ENCODE measurements at places on chromosomes 4 and X.

DNA sequence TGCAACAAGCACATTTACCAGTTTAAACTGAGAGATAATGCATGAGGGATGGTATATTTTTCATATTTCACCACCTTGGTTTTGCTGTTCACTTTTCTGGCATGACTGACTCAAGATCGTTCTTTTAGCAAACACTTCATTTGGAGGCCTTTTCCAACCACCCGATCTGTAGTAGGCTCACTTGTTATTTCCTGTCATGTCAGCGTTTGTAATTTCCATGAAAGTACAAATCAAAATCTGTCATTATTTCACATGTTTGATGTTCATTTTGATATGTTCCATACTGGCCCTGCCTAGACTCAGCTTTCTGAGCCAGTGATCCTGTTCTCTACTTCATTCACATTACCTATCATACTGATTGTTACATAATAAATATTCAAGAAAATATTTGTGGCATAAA is 1888.3 kb upstream of the PCDH7 start:
- DNase-seq: no peak

DNA sequence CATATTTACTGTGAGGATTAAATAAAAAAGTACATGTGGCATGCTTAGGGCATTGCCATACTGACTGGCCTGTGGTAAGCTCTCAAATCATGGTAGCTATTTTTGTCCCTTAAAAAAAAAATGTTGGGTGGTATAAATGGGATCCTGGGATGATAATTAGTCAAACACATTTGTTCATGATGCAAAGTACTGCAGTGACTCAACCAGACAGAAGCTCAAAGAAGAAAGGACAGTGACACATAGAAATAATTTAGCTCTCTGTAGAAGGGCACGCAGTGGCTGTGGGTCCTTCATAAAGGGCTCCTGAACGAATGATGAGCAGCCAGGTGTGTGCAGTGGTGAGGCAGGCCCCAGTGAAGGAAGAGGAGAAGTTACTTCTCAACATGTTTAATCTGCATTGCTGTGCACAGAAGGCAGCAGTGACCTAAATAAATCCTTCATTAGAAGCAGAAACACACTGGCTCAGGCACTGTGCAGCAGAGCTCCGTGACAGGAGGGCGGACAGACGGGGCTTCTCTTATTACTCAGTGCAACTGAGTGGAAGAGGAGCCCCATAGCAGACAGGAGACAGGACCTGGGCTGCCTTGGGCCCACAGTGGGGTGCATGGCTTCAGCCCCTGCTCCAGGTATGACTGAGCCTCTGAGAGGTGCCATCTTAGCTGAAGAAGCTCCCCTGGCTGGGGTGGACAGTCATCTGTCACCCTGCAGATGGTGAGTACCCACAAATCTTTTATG is 20.3 kb downstream of the HS3ST1 start:
- no peak for DNase-seq

GRCh38 chr4:83381173-83381572 is 46.5 kb upstream of the HPSE start:
- DNase-seq: no peak

DNA sequence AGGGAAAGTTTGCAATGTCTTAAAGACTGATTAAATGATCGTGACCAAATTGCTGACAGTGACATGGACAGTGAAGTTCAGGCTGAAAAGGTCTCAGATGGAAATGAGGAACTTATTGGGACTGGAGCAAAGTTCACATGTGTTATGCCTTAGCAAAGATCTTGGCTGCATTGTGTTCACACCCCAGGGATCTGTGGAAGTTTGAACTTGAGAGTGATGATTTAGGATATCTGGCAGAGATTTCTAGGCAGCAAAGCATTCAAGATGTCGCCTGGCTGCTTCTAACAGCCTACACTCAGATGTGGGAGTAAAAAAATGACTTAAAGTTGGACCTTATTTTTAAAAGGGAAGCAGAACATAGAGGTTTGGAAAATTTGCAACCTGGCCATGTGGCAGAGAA is 21.4 kb downstream of the SCARB2 start:
- no peak for DNase-seq

DNA sequence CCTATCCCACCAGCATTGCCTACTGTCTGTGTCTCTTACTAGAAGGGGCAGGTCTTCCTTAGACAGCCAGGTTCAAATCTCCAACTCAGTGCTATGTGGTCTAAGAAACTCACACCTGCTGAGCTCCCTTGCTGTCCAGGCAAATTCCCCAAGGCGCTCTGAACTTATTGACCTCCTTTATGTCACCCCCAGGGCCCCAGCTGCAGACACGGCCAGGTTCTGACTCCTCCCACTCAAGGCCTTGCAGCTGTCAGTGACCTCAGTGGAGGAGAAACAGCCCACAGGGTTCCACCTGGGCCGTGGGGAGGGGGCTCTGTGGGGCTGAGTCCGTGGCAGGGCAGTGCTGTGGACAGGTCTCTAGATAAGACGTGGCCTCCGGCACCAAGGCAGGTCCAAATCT is 42.1 kb upstream of the PSAPL1 start:
- DNase-seq: no peak

- peak; percentile 91 for DNase-seq
Observed at GRCh38 chrX:16828124-16828908, 41.8 kb downstream of the RBBP7 start.

DNA sequence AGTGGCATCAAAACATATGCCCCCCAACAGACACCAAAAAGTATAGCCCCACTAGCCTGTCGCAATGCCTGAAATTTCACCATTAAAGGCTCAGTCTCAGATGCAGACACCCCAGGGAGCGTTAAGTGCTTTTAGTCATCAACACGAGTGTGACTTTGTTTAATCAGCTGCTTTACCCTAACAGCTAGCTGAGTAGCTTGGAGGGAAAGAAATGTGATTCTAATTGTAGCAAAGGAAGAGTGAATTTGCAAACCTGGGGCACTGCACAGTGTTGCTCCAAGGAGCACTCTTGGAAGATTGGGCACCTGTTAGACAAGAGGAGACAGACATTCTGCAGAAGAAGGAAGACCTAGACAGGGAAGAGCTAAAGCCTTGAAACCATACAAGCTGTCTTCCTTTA is 145.1 kb downstream of the BEND2 start:
- no peak for DNase-seq

GRCh38 chr4:33837043-33837838 is 2407.1 kb downstream of the ARAP2 start:
- peak; percentile 80 for DNase-seq

GRCh38 chr4:8696369-8697127 is 104.0 kb downstream of the CPZ start:
- no peak for DNase-seq

DNA sequence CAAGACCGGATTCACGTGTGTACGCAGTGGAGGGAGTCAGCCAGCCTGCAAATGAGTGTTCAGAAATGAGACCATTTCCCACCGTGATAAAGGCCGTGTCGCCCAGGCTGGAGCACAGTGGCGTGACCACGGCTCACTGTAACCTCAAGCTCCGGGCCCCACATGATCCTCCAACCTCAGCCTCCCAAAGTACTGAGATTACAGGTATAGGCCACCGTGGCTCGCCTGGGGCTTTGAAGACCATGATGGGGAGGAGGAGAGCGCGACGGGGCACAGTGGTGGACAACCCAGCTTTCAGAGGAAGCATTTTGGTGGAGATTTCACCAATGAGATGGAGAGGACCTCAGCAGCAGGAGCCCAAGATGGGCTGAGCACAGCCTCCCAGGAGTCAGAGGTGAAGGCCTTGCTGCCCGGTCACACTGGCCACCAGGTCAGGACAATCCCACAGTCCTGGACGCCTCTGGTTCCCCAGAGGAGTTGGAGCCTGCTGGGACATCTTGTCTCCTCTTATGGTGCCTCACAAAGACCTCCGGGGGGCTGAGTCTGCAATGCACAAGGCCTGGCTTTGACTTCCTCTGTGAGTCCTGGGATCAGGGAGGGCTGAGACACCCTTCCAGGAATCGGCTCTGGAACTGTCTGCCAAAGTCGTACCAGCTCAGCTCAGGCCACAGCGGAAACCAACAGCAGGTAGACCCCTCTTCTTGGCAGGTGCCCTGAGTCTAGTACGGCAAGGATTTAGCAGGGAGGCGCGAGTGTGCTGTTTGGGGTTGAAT is 22.4 kb upstream of the MXD4 start:
- DNase-seq: no peak

All from IMR-90 (cell line).